ENCODE measurements at places on chromosomes 11 and 22.

GRCh38 chr11:1148752-1149180 is 9.0 kb upstream of the MUC5AC start:
- no peak for DNase-seq

- DNase-seq: no peak
Observed at GRCh38 chr11:18392434-18393321, 1.7 kb upstream of the LDHA start.

- DNase-seq: no peak
Observed at GRCh38 chr11:70471254-70471653, 72.9 kb downstream of the CTTN start.

- no peak for DNase-seq
Observed at GRCh38 chr11:117677729-117678310, 119.2 kb downstream of the DSCAML1 start.

- DNase-seq: no peak
Observed at GRCh38 chr11:68138237-68138636, 17.0 kb upstream of the CHKA start.

DNA sequence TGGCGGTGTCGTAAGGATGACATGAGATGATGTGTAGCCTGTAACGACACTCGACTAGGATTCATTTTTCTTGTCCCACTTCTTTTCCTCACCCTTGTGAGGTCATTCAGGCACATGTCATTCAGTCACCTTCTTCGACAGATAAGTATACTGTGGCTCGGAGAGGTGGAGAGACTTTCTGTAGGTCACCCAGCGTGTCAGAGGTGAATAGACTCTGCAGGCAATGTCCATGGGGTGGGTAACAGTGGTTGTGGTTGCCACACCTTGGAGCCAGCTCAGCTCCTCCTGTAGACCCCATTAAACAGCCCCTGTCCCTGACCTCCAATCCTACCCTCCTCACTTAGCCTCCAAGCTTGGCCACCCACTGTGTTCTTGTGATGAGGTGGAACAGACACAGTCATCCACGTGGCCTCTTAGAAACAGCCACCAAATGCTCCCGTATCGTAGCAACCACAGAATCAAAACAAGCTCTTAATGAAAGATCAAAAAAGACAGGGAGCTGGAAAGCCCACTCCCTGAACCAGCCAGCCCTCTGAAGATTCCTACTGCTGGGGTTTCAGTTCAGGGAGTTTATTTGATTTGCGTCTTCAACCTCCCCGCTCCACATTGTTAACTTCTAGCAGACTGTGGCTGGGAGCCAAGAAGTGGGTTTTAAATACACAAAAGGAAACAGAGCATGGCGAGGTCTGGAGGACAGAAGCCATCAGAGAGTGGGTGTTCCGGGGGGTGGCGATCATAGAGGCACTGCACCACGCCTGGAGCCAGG is 89.0 kb upstream of the GRK3 start:
- DNase-seq: peak; percentile 87

GRCh38 chr22:23539135-23539838 is 40.8 kb downstream of the IGLL1 start:
- DNase-seq: peak; percentile 17

DNA sequence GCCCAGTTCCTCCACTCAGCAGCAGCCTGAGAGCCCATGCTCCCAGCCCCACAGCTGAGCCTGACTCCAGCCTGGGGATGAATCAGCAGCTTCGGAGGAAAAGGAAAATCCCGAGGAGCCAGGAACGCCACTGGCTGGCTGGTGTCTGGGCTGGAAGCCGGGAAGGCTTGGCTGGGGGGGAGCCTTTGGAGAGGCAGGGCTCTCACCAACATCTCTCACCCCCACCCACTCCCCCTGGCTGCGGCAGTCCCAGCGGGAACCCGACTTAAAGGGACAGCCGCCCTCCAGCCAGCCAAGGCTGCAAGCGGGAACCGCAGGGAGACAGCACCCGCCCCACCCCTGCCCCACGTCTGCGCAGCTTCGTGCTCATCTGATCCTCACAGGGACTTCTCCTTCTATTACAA is 28.4 kb downstream of the KIAA0930 start:
- no peak for DNase-seq

DNA sequence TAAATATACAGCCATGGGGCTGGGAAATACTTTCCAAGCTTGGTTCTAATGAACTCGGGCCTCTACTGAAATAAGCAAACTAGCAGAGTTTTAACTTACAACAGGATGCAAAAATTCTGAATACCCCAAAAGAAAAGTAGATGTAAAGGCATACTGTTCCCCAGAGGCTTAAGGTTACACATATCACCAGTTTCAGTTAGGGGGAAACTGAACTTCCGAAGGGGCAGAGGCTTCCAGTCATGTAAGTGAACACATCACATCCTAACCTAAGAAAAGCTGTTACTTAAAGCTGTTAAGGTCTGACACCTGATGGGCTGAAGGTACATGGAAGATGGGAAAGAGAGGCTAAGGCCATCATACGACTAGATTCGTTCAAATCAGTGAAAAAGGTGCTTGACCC is 2.3 kb downstream of the GAB2 start:
- no peak for DNase-seq

- DNase-seq: no peak
Observed at GRCh38 chr11:80722629-80723028, 1281.8 kb upstream of the TENM4 start.

- DNase-seq: no peak
Observed at GRCh38 chr11:36193290-36193619, 96.0 kb downstream of the COMMD9 start.

GRCh38 chr11:15295695-15296094 is 181.0 kb downstream of the INSC start:
- no peak for DNase-seq

DNA sequence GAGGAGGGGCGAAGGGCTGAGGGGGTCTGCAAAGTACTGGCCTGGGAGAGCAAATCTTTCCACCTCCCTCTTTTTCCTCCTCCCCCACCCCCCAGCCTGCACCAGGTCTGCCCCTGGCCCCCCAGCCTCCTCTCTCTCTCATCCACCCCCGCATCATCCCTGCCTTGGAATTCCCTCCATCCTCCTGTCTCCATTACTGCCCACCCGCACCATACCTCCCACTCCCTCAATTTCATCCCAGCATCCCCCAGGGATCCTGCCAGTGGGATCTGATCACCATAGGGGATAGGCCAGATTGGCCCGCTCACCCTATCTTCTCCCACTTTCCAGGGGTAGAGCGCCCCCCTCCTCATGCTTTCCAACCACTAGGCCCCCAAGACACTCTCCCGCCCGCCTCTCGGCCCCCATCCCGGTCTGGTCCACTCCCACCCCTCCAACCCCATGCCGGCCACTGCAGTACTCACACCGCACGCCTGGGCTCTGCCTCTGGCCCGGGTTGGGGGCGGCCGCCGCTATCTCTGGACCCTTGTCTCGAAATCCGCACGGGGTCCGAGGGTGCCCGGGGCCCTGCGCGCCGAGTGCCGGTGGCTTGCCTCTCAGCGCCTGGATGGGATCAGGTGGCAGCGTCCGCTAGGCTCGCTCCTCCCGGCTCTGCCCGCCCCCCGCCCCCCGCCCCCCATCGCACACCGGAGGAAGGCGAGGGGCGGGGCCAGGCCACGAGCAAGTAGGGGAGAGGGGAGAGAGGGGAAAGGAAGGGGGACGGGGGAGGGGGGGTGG is at the start of gene GAL3ST3:
Gene GAL3ST3, minus strand, starts transcription at position 615 of the 777 bp plus-strand sequence. CDS start 3,746 bp downstream, outside the sequence.
- DNase-seq: no peak

- DNase-seq: no peak
Observed at GRCh38 chr22:26617271-26618199, at the start of gene CRYBB1. TSS of gene CRYBB1 (minus strand) at chr22:26618027. CDS start at chr22:26616319, 1,708 bp downstream.

- no peak for DNase-seq
Observed at GRCh38 chr11:68905421-68906360, 2.0 kb downstream of the IGHMBP2 start.

- DNase-seq: no peak
Observed at GRCh38 chr22:30809086-30809485, 114.4 kb downstream of the OSBP2 start.

- DNase-seq: no peak
Observed at GRCh38 chr11:7890417-7891172, 40.5 kb downstream of the OR10A6 start.
